Endothelial cell (in vitro differentiated cells): ENCODE measurements at places on chromosomes 2 and 18. TPM values are rescaled to one million over a fixed set of nuclear protein-coding genes. Genes with fewer than 3 reads are reported as not detected.

Gene ALLC
- 0.26 TPM for total RNA-seq

Gene MOB4
- total RNA-seq, result 31.0 TPM

Gene PSMA8
- total RNA-seq, result not detected

Gene SLC9A4
- total RNA-seq, result 0.08 TPM

Gene COLEC12
- 157 TPM for total RNA-seq

Gene APCDD1
- total RNA-seq, result 3.1 TPM

Gene CCBE1
- total RNA-seq, result 1.2 TPM

Gene ABCG5
- total RNA-seq, result not detected

Gene OTX1
- 0.33 TPM for total RNA-seq

Gene GKN2
- total RNA-seq, result 0.36 TPM
